ENCODE measurements at places on chromosomes 1 and 21. TPM values are rescaled to one million over a fixed set of nuclear protein-coding genes. Genes with fewer than 3 reads are reported as not detected.

The CXADR gene
- 1.2 TPM for total RNA-seq

The CD34 gene
- total RNA-seq = 0.17 TPM

The MR1 gene
- total RNA-seq = 27.6 TPM

The NCAM2 gene
- 14.8 TPM for total RNA-seq
